Activated CD4-positive, alpha-beta T cell treated with anti-CD3 and anti-CD28 coated beads for 1 hour (primary cell): ENCODE measurements at places on chromosomes 12 and 14.

DNA sequence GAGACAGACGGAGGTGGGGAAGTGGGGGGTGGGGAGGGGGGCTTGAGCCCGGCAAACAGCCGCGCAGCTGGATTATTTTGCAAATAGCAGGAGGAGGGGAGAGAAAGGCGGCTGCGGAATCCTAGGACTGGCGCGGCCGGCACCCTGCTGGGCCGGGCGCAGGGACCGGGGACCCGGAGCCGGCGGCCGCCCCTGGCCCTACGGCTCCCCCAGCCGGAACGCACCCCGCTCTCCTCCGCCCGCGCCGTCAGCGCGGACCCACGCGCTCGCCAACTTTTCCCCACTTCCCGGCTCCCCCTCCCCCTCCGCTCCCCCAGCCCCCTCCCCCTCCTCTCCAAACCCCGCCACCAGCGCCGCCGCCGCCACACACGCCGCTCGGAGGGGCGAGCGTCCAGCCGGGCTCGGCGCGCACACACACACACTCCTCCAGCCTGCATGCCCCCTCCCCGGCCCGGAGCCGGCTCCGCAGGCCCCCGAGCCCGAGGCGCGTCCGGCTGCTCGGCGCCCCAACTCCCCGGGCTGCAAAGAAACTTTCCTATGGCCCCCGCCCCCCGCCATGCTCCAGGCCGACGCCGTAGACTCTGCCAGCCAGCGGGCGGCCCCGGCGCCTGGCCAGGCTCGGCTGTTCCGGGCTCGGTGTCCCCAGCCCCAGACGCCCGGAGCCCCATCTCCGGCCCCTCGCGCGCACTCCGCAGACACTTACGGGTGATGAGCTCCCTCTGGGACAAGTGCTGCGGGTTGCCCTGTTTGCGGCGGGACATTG is 1.4 kb downstream of the BCL11B start:
- no peak for DNase-seq

- DNase-seq, result no peak
Measured at GRCh38 chr12:16605642-16606116, 283 bp downstream of the LMO3 start.

DNA sequence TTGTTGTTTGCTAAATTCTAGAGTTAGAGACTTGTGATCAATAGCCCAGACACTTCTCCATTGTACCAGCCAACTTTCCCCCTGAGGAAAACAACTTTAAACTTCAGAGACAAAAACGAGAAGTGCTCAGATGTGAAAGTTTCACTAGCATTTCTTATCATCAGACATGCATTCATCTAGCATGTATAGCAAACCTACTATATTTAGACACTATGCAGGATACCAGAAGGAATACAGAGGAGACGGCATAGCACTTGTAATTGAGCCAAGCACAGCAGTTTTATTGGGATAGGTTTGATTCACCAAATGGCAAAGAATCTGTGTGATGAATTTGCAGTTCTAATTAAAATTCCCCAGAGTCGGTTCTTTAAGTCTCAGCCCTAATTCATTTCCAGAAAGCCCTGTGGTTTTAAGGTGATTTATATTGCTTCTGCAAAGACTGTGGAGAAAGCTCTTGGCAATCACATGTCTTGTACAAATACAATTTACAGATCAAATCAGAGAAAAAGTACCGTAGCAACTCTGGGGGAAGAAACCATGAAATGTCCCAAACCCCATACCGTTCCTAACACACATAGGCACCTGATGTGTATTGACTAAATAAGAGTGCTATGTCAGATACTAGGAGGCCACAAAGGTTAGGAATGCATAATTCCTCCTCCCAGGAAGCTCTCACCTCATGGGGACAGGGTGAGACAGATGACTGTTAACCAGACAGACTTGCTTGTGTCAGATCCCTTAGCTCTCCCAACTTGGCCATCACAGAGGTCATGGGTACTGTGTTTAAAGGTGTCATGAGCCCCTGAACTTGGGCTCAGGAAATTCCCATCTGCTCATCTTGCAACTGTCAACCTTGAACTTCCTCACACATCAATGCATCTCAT is 69.6 kb upstream of the KRAS start:
- DNase-seq, result no peak

DNA sequence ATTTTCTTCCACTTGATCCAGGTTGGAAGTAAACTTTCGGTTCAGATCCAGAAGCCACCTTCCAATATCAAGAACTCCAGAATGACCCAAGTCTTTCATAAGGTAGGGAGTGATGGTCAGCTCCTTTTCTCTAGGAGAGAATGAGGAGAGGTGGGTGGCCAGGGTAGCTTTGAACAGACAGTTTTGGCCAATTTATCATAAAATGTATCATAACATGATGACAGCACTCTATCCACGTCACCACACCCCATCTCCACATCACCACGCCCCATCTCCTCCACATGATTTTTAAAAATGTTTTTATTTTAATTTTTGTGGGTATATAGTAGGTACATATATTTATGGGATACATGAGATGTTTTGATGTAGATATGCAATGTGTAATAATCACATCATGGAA is 26.9 kb downstream of the DYRK4 start:
- no peak for DNase-seq
